Heart left ventricle (tissue), 16 donors: ENCODE measurements at places on chromosomes 7 and 10. TPM values are rescaled to one million over a fixed set of nuclear protein-coding genes. Genes with fewer than 3 reads are reported as not detected.

- no peaks in the 10 kb centered on the region for H3K36me3 ChIP-seq
- H3K27me3 ChIP-seq, result no peaks in the 10 kb centered on the region
Measured at GRCh38 chr10:125549653-125550052, 133.3 kb downstream of the TEX36 start.

Gene ELFN1
- 7.8 TPM for total RNA-seq

DNA sequence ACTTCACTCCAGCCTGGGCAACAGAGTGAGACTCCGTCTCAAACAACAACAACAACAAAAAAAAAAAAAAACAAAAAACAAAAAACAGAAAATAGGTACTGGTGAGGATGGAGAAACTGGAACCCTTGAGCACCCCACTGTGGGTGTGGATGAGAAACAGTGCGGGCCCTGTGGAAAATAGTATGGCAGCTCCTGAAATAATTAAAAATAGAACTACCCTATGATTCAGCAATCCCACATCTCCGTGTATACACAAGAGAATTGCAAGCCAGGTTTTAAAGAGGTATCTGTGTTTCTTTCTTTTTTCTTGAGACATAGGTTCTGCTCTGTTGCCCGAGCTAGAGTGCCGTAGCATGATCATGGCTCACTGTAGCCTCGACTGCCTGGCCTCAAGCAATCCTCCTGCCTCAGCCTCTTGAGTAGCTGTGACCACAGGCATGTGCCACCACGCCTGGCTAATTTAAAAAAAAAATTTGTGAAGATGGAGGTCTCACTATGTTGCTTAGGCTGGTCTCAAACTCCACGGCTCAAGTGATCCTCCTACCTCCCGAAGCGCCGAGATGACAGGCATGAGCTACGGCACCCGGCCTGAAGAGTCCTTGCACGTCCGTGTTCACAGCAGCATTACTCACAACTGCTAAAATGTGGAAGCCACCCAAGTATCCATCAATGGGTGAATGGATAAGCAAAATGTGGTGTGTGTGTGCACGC is 39.5 kb downstream of the EBF3 start:
- H3K27ac ChIP-seq, result no peak overlapping the region
- H3K36me3 ChIP-seq, result no peaks in the 10 kb centered on the region
- H3K4me3 ChIP-seq, result no peak overlapping the region
- no peaks in the 10 kb centered on the region for H3K27me3 ChIP-seq
- H3K4me1 ChIP-seq, result no peaks in the 10 kb centered on the region

DNA sequence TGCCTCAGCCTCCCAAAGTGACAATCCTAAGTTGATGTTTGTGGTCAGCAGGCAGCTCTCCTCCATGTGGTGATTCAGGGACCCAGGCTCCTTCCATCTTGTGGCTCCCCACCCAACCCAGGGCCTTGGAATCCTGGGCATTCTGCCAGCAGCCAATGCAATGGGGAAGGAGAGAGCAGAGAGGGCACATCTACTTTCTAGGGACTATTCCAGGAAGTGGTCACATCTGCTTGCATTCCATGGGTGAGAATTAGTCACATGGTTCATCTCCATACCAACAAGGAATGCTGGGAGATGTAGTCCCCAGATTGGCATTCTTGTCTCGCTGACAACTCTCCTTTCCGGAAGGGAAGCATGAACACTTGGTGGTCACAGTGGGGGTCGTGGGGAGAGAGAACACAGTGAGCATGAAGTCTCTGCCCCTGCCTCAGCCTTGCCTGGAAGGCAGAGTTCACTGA is 9.9 kb upstream of the SRRM3 start:
- H3K27ac ChIP-seq, result no peak overlapping the region
- no peak for DNase-seq
- no peak overlapping the region for H3K4me3 ChIP-seq
- H3K36me3 ChIP-seq, result no peaks in the 10 kb centered on the region

DNA sequence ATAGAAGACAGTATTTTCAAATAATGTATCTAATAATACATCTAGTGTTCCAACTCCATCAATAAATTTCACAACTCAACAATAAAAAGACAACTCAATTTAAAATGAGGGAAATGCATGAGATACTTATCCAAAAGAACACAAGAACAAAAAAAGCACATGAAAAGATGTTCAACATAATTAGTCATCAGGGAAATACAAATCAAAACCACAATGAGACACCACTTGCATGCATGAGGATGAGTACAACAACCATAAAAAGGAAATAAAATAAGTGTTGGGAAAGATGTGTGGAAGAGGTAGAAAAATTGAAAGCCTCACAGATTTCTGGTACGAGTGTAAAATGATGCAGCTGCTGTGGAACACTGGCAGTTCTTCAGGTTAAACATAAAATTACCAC is 111.6 kb upstream of the PTPRZ1 start:
- H3K4me3 ChIP-seq, result no peak overlapping the region
- no peak overlapping the region for H3K27ac ChIP-seq
- no peaks in the 10 kb centered on the region for H3K36me3 ChIP-seq

DNA sequence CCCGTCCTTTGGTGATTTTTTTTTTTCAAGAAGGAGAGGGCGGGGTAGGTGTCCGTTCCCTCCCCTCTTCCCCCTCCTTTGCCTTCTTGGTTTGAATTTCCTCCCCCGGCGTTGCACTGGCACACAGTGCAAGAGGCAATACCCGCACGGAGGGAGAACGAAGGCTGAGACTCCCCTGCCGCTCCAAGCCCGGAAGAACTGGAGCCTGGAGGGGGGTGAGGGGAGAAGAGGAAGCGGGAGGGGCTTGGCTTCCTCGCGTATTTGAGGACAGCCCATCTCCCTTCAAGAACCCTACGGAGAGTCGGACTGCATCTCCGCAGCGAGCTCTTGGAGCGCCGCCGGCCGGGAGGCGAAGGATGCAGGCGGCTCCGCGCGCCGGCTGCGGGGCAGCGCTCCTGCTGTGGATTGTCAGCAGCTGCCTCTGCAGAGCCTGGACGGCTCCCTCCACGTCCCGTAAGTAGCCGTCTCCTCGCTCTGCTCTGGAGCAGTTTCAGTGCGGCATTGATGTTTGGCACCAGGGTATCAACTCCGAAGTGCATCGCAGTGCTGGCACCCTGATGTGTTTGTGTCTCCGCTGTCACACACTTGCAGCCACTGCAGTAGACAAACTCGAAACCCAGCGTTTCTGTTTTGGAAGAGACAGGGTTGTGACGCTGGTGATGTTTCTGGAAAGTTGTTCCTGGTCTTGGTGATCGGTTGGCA is at the start of gene CNTNAP2:
Gene CNTNAP2 (plus strand): TSS at position 281 of the 702 bp plus-strand sequence. CDS start 76 bp downstream, at position 357.
- DNase-seq, result no peak
- peaks cover 9% of the 10 kb centered on the region for H3K4me1 ChIP-seq
- peaks cover 19% of the 10 kb centered on the region for H3K27me3 ChIP-seq
- H3K27ac ChIP-seq, result no peak within 1 kb of the TSS
- H3K36me3 ChIP-seq, result no peaks in the 10 kb centered on the region
- H3K4me3 ChIP-seq, result peak within 1 kb of the TSS; percentile 38

DNA sequence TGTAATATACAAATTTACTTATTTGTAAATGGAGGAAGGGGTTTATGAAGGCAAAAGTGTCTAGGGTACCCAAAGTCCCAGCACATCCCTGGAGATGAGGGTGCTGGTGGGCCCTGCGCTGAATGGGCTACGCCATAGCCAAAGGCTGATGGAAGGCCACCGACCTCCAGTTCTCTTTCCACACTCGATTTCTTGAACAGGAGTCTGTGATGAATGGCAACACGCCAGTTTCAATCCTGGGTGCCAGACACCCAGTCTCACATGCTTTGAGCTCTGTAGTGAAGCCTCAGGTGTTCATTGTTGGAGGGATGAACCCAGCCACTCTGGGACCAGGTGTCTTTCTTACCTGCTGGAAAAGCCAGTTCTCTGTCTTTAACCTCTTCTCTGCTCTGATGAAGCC is 752 bp downstream of the LRMDA start:
- no peak for DNase-seq
- no peaks in the 10 kb centered on the region for H3K27me3 ChIP-seq
- H3K4me3 ChIP-seq, result peak overlapping the region; percentile 81
- peaks cover 16% of the 10 kb centered on the region for H3K4me1 ChIP-seq
- H3K27ac ChIP-seq, result peak overlapping the region; percentile 75

- H3K27ac ChIP-seq, result peak overlapping the region; percentile 27
- no peak for DNase-seq
- no peaks in the 10 kb centered on the region for H3K27me3 ChIP-seq
- H3K4me3 ChIP-seq, result peak overlapping the region; percentile 6
Measured at GRCh38 chr7:6423942-6424701, 23.6 kb downstream of the DAGLB start.

GRCh38 chr10:99235658-99236626 is at the start of gene HPSE2:
Gene HPSE2, minus strand, starts transcription at chr10:99235852.
- H3K4me1 ChIP-seq, result peaks cover 8% of the 10 kb centered on the region
- H3K4me3 ChIP-seq, result no peak within 1 kb of the TSS
- no peaks in the 10 kb centered on the region for H3K36me3 ChIP-seq
- H3K27me3 ChIP-seq, result peaks cover 96% of the 10 kb centered on the region
- no peak for DNase-seq
- no peak within 1 kb of the TSS for H3K27ac ChIP-seq

DNA sequence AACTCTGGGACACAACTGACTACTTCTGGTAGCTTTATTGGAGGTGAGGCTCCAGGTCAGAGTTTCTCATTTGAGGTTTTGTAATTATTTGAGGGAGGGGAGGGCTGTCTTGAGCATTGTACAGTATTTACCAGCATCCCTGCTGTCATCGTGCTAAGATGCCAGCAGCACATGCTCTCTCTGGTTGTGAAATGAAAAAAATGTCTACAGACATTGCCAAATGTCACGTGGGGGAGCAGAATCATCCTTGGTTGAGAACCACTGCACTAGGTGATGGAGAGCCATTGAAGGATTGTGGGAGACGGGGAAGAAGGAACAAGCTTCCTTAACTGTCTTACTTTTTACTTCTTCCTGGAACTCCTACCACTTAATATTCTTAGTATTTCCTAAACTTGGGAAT is 5.0 kb downstream of the SEPTIN7 start:
- H3K27me3 ChIP-seq, result no peaks in the 10 kb centered on the region
- no peak for DNase-seq
- peaks cover 28% of the 10 kb centered on the region for H3K4me1 ChIP-seq
- no peak overlapping the region for H3K4me3 ChIP-seq

Gene FOXI2
- 0.22 TPM for total RNA-seq

GRCh38 chr10:129956876-129957673 is 7.0 kb downstream of the EBF3 start:
- H3K4me1 ChIP-seq, result peaks cover 25% of the 10 kb centered on the region
- no peak for DNase-seq
- H3K27me3 ChIP-seq, result peaks cover 23% of the 10 kb centered on the region
- H3K4me3 ChIP-seq, result peak overlapping the region; percentile 72
- no peaks in the 10 kb centered on the region for H3K36me3 ChIP-seq

Gene HEPACAM2
- not detected for total RNA-seq

GRCh38 chr10:68756246-68756645 is 35.2 kb downstream of the CCAR1 start:
- H3K27me3 ChIP-seq, result no peaks in the 10 kb centered on the region
- no peak for DNase-seq
- H3K4me3 ChIP-seq, result no peak overlapping the region
- peaks cover 100% of the 10 kb centered on the region for H3K36me3 ChIP-seq
- H3K4me1 ChIP-seq, result no peaks in the 10 kb centered on the region

- H3K4me1 ChIP-seq, result no peaks in the 10 kb centered on the region
- H3K27me3 ChIP-seq, result no peaks in the 10 kb centered on the region
- DNase-seq, result no peak
- no peaks in the 10 kb centered on the region for H3K36me3 ChIP-seq
Measured at GRCh38 chr7:117837841-117838240, 35.4 kb downstream of the CTTNBP2 start.

DNA sequence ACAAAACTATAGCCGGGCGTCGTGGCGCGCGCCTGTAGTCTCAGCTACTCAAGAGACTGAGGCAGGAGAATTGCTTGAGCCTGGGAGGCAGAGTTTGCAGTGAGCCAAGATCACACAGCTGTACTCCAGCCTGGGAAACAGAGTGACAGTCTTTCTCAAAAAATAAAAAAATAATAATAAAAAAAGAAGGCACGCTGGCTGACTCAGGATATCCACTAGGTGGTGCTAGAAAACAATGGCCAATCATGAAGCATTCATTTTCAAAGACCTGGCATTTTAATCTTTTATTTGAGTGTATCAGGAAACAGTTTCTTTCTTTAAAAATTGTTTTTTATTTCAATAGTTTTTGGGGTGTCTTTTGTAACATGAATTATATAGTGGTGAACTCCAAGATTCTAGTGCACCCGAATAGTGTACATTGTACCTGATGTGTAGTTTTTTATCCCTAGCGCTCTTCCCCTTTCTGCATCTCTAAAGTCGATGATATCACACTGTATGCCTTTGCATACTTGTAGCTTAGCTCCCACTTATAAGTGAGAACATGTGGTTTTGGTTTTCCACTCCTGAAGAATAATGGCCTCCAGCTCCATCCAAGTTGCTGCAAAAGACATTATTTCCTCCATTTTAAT is 88.6 kb downstream of the LYZL1 start:
- H3K36me3 ChIP-seq, result no peaks in the 10 kb centered on the region
- no peak overlapping the region for H3K4me3 ChIP-seq
- H3K4me1 ChIP-seq, result no peaks in the 10 kb centered on the region
- H3K27ac ChIP-seq, result no peak overlapping the region
- no peak for DNase-seq

Gene GOLGA7B
- 0.25 TPM for total RNA-seq

DNA sequence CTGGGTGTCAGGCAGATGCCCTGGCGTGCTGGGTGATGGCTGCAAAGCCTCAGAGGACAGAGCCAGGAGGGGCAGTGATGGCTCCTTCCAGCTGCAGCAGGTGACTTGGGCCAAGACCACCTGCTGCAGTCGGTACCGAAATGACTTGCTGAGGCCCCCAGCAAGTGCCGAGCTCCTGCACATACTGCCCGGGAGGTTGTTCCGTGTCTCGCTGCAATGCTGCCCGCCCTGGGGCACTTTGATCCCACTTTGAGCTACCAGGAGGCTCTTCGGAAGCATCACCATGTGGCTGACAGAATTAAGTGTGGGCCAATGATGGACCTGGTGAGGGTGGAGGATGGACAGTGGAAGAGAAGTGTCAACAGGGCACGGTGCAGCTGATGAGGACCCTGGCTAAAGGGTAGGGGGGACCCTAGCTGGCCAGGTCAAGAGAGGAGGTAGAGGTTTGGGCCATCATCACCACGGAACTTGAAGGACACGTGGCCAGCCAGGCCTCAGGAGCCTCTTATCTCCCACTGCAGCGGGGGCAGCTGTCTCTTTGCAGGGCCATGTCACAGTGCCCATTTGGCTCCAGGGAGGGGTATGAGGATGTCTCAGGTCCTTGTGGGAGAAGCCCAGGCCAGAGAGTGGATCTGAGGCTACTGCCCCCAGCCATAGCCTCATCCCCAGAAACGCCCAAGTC is 51.1 kb upstream of the NANOS1 start:
- no peaks in the 10 kb centered on the region for H3K36me3 ChIP-seq
- H3K27ac ChIP-seq, result no peak overlapping the region
- no peaks in the 10 kb centered on the region for H3K4me1 ChIP-seq

Gene INMT
- 11.7 TPM for total RNA-seq
